ENCODE measurements at places on chromosomes 7 and 10.

DNA sequence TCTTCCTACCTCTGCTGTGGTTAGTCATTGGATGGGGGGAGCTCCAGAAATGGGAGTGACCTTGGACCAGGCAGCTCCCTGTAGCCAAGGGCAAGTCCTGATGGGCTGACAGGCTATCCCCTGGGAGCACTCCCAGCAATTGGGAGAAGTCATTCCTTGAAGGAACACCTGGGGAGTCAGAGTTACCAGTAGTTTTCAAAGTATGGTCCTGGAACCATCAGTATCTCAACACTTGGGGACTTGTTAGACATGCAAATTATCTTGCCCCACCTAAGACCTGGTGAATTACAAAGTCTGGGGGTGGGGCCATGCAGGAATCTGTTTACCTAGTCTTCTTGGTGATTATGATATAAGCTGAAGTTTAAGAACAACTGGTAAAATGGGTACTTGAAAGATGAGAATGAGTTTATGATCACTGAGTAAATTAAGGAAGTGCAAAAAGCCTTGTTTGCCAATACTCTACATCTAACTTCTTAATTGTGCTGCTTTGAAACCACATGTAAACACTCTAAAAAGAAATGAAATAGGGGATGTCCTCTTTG lies 287.3 kb upstream of the LRRN3 start:
- no peak for DNase-seq

DNA sequence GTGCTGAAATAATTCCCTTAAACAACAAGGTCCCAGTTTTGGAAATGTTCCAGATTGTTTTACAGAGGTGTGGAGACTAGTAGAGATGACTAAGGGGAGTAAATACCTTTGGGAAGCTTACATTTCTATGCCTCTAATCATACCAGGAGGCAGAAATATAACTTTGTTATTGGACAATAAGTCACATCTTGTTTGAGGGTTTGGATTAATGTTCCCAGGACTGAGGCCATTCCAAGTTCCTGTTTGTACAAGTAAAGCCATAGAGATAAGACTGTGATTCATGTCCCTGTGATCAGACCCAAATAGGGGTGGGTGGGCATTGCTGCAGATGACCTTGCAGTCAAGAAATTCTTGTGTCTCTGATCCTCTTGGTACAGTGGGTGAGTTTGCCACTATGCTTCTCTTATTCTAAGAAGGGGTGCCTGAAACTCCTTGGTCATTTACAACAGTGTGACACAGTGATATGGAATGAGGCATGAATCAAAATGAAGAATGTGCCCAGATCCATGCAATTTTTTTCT lies 508.3 kb downstream of the SORCS3 start:
- DNase-seq: no peak

GRCh38 chr10:79048639-79049550 lies 19.9 kb upstream of the ZMIZ1 start:
- DNase-seq: no peak

GRCh38 chr10:2682491-2682890 lies 384.9 kb upstream of the PFKP start:
- DNase-seq: no peak
